Neural progenitor cell (in vitro differentiated cells): ENCODE measurements at places on chromosomes 3 and 15.

DNA sequence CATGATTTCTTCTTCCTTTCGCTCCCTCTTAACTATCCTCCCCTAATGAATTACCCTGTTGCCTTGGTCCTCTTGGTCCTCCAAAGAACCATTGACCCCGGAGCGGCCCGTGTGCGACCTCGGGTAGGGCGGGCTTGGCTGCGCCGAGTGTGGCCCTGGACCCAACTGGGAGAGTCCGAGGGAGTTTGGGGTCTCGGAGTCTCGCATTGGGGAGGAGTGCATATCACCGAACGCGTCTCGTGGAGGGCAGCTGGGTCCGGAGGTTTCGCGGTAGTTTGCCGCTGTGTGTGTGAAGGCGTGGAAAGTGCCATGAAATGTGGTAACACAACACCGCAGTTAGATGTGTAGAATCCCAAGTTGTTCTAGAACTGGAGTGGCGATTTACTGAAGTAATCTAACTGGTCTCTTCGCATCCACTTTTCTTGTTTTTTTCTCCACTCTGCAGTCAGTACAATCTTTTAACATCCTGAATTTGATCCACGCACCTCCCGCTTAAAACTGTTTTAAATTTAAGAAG lies 363 bp downstream of the GTF2E1 start:
- H3K27me3 ChIP-seq: no peaks in the 10 kb centered on the region
- peaks cover 8% of the 10 kb centered on the region for H3K4me1 ChIP-seq
- no peak for DNase-seq
- H3K36me3 ChIP-seq: no peaks in the 10 kb centered on the region
- H3K4me3 ChIP-seq: peak overlapping the region; percentile 93

DNA sequence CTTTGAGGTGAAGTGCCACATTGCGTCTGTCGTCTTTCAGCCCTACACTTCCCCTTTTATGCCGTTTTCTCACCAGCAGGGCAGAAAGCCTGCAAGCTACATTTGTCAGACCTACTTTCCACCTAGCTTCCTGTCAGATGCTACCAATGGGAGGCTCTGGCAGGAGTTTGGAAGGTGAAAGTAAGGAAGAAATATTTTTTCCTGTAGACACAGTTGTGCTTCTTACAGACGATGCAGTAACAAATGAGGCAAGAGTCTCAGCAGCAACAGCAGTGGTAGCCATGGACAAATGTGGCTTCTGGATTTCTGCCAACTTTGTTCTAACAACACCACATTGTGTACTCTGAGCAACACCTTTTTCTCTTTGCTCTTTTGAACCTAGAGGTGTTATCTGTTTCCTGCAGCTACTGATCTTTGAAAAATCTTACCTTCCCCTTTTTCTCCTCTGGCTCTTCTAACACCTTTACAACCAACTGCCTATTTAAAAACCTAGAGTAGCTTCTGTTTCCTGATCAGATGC lies 70.6 kb upstream of the STT3B start:
- H3K4me3 ChIP-seq: no peak overlapping the region
- H3K27ac ChIP-seq: no peak overlapping the region
- H3K4me1 ChIP-seq: no peaks in the 10 kb centered on the region
- no peak for DNase-seq

DNA sequence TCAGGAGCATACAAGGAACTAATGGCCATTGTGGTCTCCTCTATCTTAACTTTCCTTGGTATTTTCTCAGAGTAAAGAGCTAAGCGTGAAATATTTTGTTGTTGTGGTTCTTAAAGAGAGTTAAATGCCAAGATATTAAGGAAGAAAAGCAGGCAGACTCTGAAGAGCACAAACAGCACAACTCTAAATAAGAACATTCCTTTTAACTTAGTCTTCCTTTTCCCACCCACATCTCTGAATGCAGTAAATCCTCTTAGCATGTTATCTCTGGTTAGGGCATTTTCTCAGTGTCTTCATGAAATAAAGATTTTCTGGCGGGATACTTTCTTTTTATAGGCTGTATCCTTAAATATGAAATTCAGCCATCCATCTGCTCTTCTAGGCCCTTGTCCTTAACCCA lies 1.5 kb downstream of the GPR87 start:
- no peaks in the 10 kb centered on the region for H3K27me3 ChIP-seq
- H3K27ac ChIP-seq: peak overlapping the region; percentile 5
- H3K4me3 ChIP-seq: no peak overlapping the region
- H3K36me3 ChIP-seq: no peaks in the 10 kb centered on the region

- H3K27me3 ChIP-seq: no peaks in the 10 kb centered on the region
- H3K4me3 ChIP-seq: no peak overlapping the region
- H3K27ac ChIP-seq: no peak overlapping the region
- DNase-seq: no peak
- no peaks in the 10 kb centered on the region for H3K36me3 ChIP-seq
- H3K4me1 ChIP-seq: peaks cover 5% of the 10 kb centered on the region
Measured at GRCh38 chr3:43206105-43206504, 80.2 kb upstream of the SNRK start.

GRCh38 chr3:36166477-36166876 lies 213.8 kb upstream of the STAC start:
- no peaks in the 10 kb centered on the region for H3K27me3 ChIP-seq
- H3K36me3 ChIP-seq: no peaks in the 10 kb centered on the region
- no peak for DNase-seq
- H3K4me3 ChIP-seq: no peak overlapping the region
- no peaks in the 10 kb centered on the region for H3K4me1 ChIP-seq

DNA sequence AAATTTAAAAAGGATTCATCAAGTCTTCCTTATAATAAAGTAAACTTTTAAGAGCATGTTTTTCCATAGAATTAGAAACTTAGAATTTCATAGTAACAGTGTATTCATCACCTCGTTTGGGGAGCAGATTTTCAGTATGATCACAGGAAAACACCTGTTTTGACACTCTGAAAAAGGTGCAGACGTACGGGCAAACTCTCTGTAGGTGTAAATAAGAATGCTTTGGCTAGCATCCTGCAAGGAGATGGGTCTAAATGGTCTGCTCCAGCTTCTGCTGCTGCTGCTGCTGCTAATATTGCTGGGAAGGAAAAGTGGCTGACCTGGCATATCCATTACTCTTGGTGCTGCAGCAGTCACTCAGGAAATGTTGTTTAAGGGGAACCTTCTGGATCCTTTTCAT lies 66.0 kb downstream of the MBNL1 start:
- H3K27me3 ChIP-seq: no peaks in the 10 kb centered on the region
- H3K4me1 ChIP-seq: no peaks in the 10 kb centered on the region
- H3K36me3 ChIP-seq: no peaks in the 10 kb centered on the region
- no peak overlapping the region for H3K27ac ChIP-seq
- DNase-seq: no peak
